ENCODE measurements at places on chromosomes 11 and 22.

DNA sequence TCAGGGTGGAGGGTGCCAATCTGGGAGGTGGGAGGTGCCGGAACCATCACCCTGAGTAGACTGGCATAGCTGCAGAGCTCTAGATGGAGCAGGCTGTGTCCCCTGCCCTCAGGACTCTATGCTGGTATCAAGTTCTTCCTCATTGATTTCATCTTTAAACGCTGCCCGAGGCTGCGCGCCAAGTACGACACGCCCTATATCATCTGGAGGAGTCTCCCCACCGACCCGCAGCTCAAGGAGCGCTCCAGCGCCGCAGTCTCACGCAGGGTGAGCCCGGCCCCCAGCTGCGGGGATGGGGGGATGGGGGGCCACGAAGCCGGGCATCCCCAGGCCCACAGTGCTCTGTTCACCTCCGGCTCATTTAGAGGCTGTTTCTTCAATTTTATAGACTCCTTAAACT, 52.5 kb downstream of the GRAMD4 start:
- DNase-seq: peak; percentile 70

DNA sequence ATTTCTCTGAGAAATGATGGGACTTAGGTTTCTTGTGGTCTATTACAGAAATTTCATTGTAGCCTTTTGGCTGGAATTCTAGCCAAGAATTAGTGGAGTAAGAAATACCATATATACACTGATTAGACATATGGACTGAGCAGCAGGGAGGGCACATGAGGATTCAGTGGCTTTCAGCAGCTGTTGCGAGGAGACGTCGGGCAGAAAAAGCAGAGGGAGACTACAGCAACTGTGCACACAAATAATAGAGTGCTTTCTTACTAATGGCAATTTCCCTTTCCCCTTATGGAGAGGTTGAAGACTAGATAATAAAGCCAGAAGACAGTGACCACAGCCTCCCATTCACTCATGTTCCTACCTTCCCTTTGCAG, 35.4 kb upstream of the CCDC34 start:
- no peak for DNase-seq

GRCh38 chr11:134950692-134951304, 538.8 kb upstream of the B3GAT1 start:
- no peak for DNase-seq

- peak; percentile 87 for DNase-seq
These were observed 19.2 kb upstream of the TALDO1 start for GRCh38 chr11:727859-728748.

DNA sequence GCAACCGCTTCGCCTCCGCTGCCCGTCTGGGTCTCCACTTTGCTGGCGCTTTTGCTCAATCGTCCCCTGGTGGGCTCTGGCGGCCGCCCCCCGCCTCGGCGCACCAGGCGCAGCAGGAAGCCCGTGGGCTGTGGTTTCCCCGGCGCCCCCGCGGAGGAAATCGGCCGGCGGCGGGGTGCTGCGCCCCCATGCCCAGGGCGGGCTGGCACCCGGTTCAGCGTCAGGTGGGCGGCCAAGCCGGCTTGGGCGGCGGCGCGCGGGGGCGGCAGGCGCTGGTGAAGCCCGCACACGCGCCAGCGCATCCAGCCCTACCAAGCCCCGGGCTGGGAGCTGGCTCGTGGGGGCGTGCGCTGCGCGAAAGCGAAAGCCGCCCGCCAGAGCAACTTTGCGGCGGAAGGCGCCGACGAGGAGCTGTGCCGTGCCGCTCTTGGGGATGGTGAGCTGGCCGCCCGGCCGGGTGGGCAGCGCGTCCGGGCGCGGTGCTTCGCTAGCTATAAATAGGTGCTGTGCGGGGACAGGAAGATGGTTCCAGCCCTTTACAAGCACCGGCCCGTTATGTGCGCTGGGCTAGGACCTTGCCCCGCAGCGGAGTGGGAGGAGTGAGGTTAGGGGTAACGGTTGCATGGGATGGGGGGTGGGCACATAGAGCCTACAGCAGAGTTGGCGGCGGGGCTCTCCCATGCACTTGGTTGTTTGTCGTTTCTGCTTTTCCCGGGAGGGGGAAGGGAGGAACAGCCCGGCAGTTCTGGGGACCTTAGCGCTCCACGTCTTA, 25.0 kb upstream of the SUSD2 start:
- peak; percentile 80 for DNase-seq

GRCh38 chr22:50452649-50453048, 22.2 kb downstream of the SBF1 start:
- no peak for DNase-seq

- no peak for DNase-seq
These were observed 335 bp upstream of the SEZ6L start for GRCh38 chr22:26168939-26169314.

- peak; percentile 82 for DNase-seq
These were observed 77.5 kb upstream of the CTSC start for GRCh38 chr11:88414981-88415413.

GRCh38 chr11:124519850-124520549, 23.5 kb downstream of the OR8B12 start:
- peak; percentile 40 for DNase-seq

- peak; percentile 77 for DNase-seq
These were observed 17.5 kb downstream of the MACROD1 start for GRCh38 chr11:64148226-64148916.

GRCh38 chr22:26364066-26365015, 64.7 kb upstream of the ASPHD2 start:
- DNase-seq: peak; percentile 96

DNA sequence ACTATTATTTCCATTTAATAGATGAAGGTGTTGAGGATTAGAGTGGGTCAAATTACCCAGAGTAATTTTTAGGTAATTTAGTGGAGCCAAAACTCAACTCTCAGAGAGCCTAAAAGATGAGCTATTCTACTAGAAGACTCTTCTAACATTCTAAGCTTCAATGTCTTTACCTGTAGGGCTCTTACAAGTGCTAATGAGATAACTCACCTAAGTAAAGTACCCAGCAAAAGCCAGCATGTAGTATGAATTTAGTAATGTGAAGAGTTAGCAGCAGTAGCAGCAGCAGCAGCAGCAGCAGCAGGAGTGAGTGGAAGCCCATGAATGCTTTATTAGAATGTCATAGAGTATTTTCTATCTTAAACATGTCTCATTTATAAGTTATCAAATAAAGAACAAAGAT, 1239.2 kb downstream of the FAM181B start:
- no peak for DNase-seq

DNA sequence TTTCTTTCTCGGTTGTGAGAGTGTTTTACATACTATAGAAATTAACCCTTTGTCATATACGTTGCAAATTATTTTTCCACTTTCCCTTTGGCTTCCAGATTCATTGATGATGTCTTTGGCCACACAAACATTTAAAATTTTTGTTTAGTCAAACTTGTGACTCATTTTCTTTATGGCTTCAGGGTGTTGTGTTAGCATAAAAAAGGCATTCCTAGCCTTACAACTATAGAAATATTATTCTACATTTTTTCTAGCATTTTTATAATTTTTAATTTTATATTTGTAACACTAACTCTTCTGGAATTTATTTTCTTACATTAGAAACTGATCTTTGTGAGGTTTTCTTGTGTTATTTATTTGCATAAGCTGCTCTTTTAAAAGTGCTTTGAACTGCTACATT, 12.1 kb downstream of the GRIA4 start:
- no peak for DNase-seq

DNA sequence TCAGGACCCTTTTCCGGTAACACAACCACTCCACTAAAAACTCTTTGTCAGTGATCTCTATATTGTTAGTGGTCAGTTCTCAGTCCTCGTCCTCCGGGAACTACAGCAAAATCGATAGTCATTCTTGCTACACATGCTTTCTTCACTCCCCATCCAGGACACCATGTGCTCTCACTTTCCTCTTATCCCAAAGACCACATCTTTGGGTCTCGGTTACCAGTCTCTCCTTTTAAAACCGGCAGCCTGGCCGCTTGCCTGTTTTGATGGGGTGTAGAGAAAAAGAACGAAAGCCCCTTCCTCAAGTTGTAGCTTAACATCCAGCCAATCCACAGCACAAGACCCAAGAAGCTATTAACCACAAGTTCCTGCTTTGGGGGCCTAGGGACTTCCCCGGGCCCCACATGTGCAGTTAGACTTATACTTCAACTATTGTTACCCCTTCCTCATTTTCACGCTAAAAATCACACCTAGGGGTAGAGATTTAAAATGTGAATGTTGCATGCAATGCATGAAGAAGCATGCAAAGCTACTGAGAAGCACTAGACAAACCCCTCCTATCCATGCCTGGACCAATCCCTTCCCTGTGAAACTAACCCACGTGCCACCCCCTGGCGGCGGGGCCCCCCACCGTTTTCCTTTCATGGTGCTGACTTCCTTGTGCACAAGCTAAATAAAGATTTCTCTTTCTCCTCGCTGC, 1.5 kb upstream of the TOLLIP start:
- no peak for DNase-seq

- no peak for DNase-seq
These were observed 20.5 kb downstream of the BRD1 start for GRCh38 chr22:49807129-49807528.

DNA sequence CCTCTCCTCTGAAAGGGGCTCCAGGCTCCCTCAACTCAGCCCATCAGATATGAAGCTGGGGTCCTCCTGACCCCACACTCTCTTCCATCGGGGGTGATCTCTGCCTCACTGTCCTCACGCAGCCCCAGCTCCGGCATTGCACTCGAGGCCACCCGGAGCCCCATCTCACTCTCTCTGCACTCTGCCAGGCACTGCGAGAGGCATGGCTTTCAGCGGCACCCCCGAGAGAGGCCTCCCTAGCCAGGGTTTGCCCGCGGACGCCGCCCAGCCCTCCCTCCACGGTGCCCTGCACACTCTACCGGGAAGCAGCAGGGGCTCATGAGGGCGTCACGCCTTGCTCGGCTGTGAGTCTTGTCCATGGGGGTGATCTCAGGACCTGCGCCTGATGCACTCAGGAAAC, 436.2 kb downstream of the BRD1 start:
- DNase-seq: no peak
